Natural killer cell treated with Interleukin-12 subunit alpha and Interleukin-12 subunit beta and Interleukin-15 and Interleukin-18, amount 100 ng/mL, for 72 hours (primary cell): ENCODE measurements at places on chromosomes 3 and 15. TPM values are rescaled to one million over a fixed set of nuclear protein-coding genes. Genes with fewer than 3 reads are reported as not detected.

- H3K27ac ChIP-seq = no peak overlapping the region
- H3K4me3 ChIP-seq = no peak overlapping the region
- no peaks in the 10 kb centered on the region for H3K36me3 ChIP-seq
- peaks cover 29% of the 10 kb centered on the region for H3K27me3 ChIP-seq
These were observed 13.0 kb downstream of the SV2B start for GRCh38 chr15:91113030-91113429.

DNA sequence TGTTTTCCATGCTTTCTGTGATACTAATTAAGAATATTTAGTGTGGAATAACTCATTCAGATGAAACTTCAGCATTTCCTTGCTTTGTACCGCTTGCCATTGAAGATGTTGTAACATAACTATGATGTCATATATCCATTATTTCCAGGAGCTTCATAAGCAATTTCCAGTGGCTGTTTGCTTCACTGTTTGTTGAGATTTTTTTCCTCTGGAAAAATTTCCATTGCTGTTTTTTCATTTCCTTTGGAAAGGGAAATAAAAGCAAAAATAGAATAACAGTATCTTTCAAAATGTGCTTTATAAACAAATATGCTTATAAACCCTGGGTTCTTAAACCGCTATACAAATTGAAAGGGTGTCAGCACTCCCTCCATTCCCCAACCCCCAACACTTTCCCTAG, 319.6 kb upstream of the SEMA6D start:
- DNase-seq = no peak
- no peaks in the 10 kb centered on the region for H3K4me1 ChIP-seq
- H3K4me3 ChIP-seq = no peak overlapping the region
- H3K27ac ChIP-seq = no peak overlapping the region
- H3K36me3 ChIP-seq = no peaks in the 10 kb centered on the region
- peaks cover 9% of the 10 kb centered on the region for H3K27me3 ChIP-seq

The TLR9 gene
- total RNA-seq = 0.10 TPM

DNA sequence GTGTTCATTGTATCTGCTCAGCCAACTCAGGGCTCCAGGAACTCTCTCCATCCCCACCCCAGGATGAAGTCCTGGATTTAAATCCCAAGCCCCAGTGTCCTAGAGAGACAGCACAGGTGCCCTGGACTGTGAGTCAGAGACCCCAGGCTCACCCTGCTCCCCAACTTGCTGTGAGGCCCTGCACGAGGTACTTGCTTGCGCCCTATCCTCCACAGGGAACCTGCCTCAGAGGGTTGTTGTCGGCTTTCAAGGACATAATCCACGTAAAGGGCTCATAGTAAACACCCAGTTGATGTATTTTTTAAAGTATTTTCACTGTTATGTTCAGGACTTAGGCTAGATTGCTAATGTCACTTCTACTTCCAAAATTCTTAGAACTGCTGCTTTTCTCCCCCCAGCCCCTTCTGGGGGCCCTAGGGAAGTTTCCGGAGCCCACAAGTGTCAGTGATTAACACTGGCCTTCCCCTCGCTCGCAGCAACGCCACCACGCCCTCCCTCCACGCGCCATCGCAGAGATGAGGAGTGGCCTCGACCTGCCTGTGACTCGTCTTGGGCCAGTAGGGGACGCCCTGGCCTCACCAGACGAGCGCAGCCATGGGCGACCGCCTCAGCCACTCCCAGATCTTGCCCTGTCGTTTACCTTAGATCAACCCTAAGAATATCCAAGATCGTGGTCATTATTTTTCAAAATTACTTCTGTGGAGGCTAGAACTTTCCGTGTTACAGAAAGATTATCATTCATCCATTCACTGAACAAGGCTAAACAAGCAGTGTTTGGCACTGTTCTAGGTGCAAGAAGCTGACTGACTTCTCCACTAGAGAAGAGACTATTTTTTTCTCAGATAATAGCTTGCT, 6.0 kb upstream of the SRP14 start:
- peak overlapping the region; percentile 30 for H3K27ac ChIP-seq
- peak overlapping the region; percentile 49 for H3K4me3 ChIP-seq
- peak; percentile 91 for DNase-seq
- H3K27me3 ChIP-seq = no peaks in the 10 kb centered on the region
- peaks cover 59% of the 10 kb centered on the region for H3K4me1 ChIP-seq
- H3K36me3 ChIP-seq = no peaks in the 10 kb centered on the region

- H3K4me1 ChIP-seq = peaks cover 50% of the 10 kb centered on the region
- no peak overlapping the region for H3K4me3 ChIP-seq
- H3K27ac ChIP-seq = peak overlapping the region; percentile 92
- H3K27me3 ChIP-seq = no peaks in the 10 kb centered on the region
- no peak for DNase-seq
These were observed 6.4 kb downstream of the IQSEC1 start for GRCh38 chr3:13066834-13067233.

- no peaks in the 10 kb centered on the region for H3K27me3 ChIP-seq
- H3K27ac ChIP-seq = no peak overlapping the region
- no peaks in the 10 kb centered on the region for H3K4me1 ChIP-seq
- no peak for DNase-seq
These were observed 343.0 kb downstream of the MFSD1 start for GRCh38 chr3:159144891-159145290.

DNA sequence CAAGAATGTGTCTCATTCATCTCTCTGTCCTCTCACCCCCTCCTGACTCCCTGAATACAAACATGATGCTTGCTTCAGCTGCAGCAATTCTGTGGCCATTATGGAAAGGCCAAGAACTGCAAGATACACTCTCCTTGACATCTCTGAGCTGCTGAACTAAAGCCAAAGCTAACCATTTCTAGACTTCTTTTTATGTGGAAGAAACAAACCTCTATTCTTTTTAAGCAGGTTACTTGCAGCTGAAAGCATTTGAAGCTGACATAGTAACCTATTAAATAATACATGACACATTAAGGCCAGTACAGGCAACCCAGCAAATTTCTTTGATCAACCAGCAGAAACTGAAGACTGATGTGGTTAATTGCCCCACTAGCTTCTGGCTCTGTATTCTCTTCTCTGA, 17.5 kb downstream of the FHIT start:
- no peak overlapping the region for H3K27ac ChIP-seq
- no peak for DNase-seq
- no peaks in the 10 kb centered on the region for H3K4me1 ChIP-seq

DNA sequence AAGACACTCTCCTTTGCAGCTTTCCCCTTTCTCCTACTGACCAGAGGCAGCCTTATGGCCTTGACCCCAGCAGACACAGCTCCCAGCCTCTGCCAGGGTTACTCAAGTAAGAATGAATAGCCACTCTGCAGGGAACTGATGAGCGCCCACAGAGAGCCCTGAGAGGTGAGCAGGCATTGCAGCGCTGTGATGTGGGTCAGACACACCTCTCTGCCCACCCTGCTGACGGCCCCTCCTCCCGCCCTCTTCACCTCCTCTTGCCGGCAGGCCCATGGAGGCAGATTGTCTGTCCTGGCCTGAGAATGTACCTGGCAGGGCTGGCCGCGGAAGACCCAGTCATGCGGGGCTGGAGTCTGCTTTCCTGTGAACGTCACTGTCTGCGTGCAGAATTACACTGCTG, 512.6 kb upstream of the PPP2R3A start:
- no peaks in the 10 kb centered on the region for H3K27me3 ChIP-seq
- H3K27ac ChIP-seq = no peak overlapping the region
- no peaks in the 10 kb centered on the region for H3K36me3 ChIP-seq
- no peaks in the 10 kb centered on the region for H3K4me1 ChIP-seq

The TRAK1 gene
- 48.0 TPM for total RNA-seq

The TRIM42 gene
- not detected for total RNA-seq

The RFX7 gene
- total RNA-seq = 19.5 TPM

- no peak overlapping the region for H3K4me3 ChIP-seq
- no peak overlapping the region for H3K27ac ChIP-seq
- DNase-seq = no peak
These were observed 119.4 kb upstream of the NPHP3 start for GRCh38 chr3:132841621-132842020.

DNA sequence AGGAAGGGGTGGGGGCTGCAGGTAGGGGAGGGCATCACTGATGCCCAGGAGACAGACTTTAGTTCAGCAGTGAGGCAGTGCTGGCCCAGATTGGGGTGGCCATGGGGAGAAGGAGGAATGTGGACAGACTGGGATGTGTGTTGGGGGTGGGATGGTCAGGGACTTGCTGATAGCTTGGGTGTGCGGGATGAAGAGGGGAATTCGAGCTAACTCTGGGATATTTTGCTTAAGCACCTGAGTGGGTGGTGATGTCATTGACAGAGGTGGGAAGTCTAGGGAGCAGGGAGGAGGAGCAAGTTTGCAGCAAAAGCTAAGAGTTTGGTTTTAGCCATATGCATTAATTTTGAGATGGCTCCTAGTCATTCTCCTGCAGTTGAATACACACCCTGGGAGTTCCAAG, 207.5 kb downstream of the RPLP1 start:
- no peaks in the 10 kb centered on the region for H3K36me3 ChIP-seq
- no peak overlapping the region for H3K27ac ChIP-seq

GRCh38 chr3:98587654-98588053, 5.8 kb downstream of the CPOX start:
- peaks cover 48% of the 10 kb centered on the region for H3K4me1 ChIP-seq
- DNase-seq = no peak
- no peak overlapping the region for H3K4me3 ChIP-seq

DNA sequence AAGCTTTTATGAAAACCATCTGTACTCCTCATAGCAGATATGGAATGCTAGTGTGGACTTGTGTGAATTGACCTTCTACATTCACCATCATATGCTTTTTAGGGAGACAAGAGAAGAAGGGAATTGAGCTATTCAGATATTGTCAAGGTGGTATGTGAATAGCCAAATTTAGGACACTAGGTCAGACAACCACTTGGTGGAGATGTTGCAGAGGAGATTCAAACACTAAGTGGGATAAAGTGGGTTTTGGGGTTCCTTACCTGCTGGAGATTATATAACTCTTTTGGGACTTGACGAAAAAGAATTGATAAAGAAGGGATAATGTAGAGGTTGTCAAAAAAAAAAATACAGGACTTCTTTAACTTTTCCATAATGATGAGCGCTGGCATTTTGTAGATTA, 231.8 kb upstream of the THRB start:
- H3K27me3 ChIP-seq = peaks cover 5% of the 10 kb centered on the region
- H3K36me3 ChIP-seq = no peaks in the 10 kb centered on the region
- H3K27ac ChIP-seq = no peak overlapping the region
- H3K4me3 ChIP-seq = no peak overlapping the region

DNA sequence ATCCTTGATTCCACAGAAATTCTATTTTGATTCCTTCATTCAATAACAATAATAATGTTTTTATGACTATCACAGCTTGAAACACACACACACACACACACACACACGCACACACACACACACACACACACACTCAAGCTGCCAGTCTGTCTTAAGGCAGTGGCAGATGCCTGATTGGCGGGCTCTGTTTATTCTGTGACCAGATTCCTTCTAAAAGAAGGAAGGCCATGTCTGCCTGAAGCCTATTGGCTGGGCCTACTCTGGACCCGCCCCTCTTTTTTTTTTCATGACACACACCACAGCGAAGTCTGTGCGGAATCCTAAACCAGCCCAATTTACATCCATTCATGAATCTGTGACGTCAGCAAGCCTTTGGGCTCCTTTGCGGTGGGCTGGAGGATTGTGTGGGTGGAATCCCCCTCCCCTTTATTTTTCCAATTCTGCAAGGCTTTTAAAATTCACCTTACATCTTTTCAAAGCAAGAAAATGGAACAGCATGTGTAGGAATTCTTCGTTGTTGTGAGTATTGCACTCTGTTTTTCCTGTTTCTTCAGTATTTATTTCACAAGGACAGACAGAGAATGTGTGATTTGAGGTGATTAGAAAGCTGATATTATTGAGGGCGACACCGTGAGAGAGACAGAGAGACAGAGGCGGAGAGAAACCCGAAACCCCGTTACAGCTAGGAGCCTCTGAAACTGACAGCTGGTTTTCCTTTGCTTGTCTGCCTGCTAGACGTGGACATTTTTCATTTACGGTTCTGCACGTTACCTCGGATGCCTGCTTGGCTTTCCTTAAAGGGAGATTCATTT, at the start of gene MAP3K13:
Gene MAP3K13, plus strand, starts transcription at position 287 of the 812 bp plus-strand sequence. CDS start 65,446 bp downstream, outside the sequence.
- H3K4me1 ChIP-seq = peaks cover 13% of the 10 kb centered on the region
- DNase-seq = peak; percentile 62
- H3K4me3 ChIP-seq = peak within 1 kb of the TSS; percentile 90
- peaks cover 51% of the 10 kb centered on the region for H3K27me3 ChIP-seq
- H3K36me3 ChIP-seq = no peaks in the 10 kb centered on the region
- peak within 1 kb of the TSS; percentile 77 for H3K27ac ChIP-seq
